ENCODE measurements at places on chromosomes 2 and 18. TPM values are rescaled to one million over a fixed set of nuclear protein-coding genes. Genes with fewer than 3 reads are reported as not detected.
A peak's percentile ranks its signal among the peaks of the same experiment; 100 is the strongest.

- H3K4me1 ChIP-seq: no peaks in the 10 kb centered on the region
- no peaks in the 10 kb centered on the region for H3K27me3 ChIP-seq
- DNase-seq: peak; percentile 38
- no peaks in the 10 kb centered on the region for H3K36me3 ChIP-seq
- no peak overlapping the region for H3K4me3 ChIP-seq
Measured at GRCh38 chr2:72937356-72937669, 20.0 kb downstream of the EMX1 start.

DNA sequence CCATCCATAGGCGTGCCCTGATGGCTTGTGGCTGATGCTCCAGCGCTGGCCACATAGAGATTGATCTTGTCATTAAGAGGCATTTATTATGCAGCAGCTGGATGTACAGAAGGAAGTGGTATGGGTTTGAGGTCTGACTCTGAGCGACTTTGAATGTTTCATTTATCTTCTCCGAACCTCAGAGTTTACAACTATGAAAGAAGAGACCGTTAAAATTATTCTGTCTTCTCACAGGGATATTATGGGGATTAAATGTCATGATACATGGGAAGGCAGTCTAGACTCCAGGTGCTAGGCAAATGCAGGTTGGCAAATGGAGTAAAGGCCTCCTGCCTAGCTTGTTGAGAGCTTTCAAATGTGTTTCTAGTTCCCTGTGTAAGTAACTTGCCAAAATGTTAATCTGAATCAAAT, 30.3 kb downstream of the MOGAT1 start:
- no peak for DNase-seq
- no peaks in the 10 kb centered on the region for H3K36me3 ChIP-seq
- no peaks in the 10 kb centered on the region for H3K4me1 ChIP-seq
- H3K4me3 ChIP-seq: no peak overlapping the region
- H3K27ac ChIP-seq: no peak overlapping the region

GRCh38 chr18:47215554-47216138, 35.8 kb downstream of the SKOR2 start:
- H3K27me3 ChIP-seq: peaks cover 5% of the 10 kb centered on the region
- no peak overlapping the region for H3K4me3 ChIP-seq
- peak; percentile 24 for DNase-seq

DNA sequence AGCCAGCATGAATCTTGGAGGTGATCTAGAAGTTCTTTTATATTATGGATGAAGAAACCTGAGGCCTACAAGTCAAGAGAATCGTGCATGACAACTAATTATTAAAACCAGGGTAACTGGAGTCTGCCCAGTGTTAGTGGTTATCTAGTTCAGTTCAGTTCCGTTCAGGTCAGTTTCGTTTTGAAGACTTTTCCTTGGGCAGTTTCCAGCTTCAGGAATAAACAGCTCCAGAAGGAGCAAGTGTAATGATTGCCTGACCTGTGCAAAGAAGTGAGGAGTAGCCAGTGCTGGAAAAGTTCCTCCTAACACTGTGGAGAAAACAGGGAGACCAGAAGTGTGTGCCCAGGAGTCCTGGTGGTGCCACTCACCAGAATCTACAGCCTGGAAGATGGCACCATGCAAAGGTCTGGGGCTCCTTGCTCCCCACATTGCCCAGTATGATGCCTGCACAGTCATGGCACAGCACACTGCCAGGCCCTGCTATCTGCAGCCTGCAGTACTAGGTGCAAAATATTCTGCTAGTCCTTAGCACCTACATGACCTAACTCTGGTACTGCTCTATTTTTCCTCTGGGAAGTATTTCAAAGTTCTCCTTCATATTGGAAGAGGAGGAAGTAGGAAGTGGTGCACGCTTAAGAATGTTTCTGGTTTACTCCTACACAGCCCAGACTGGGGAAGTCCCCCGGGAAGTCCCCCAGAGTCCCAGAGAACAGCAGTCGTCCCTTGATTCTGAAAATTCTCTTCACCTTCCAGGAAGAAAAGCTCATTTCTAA, 65.8 kb downstream of the SUMO1 start:
- DNase-seq: no peak
- H3K27ac ChIP-seq: no peak overlapping the region
- no peaks in the 10 kb centered on the region for H3K27me3 ChIP-seq
- no peaks in the 10 kb centered on the region for H3K36me3 ChIP-seq
- no peak overlapping the region for H3K4me3 ChIP-seq

GRCh38 chr2:227455200-227455599, 16.8 kb upstream of the AGFG1 start:
- no peak overlapping the region for H3K27ac ChIP-seq
- no peaks in the 10 kb centered on the region for H3K36me3 ChIP-seq
- no peaks in the 10 kb centered on the region for H3K4me1 ChIP-seq
- no peaks in the 10 kb centered on the region for H3K27me3 ChIP-seq
- DNase-seq: no peak

- H3K4me1 ChIP-seq: peaks cover 7% of the 10 kb centered on the region
- no peaks in the 10 kb centered on the region for H3K27me3 ChIP-seq
- H3K27ac ChIP-seq: no peak overlapping the region
- no peak for DNase-seq
- H3K4me3 ChIP-seq: no peak overlapping the region
- peaks cover 4% of the 10 kb centered on the region for H3K36me3 ChIP-seq
Measured at GRCh38 chr2:27667446-27667845, 3.8 kb downstream of the SLC4A1AP start.

- no peaks in the 10 kb centered on the region for H3K4me1 ChIP-seq
- H3K27me3 ChIP-seq: no peaks in the 10 kb centered on the region
- no peak overlapping the region for H3K4me3 ChIP-seq
- no peak for DNase-seq
- H3K36me3 ChIP-seq: no peaks in the 10 kb centered on the region
- no peak overlapping the region for H3K27ac ChIP-seq
Measured at GRCh38 chr18:35807811-35808335, 164.6 kb upstream of the RMP24 start.

DNA sequence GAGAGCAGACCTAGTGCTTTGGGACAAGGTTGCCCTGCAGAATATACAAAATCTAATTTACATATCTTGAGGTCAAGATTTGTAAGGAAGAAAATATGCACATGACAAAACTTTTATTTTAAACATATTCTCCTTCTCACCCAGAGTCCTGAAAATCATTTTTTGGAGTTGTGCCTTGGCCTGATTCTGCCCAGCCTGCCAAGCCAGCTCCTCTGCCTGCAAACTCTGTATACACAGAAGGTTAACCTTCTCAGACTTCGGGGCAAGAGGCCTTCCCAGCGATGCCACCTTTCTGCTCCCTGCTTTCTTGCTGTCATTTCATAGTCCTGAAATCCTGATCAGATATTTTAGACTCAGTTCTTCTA, 95.8 kb upstream of the CAVIN2 start:
- H3K27ac ChIP-seq: no peak overlapping the region
- no peaks in the 10 kb centered on the region for H3K27me3 ChIP-seq
- H3K4me1 ChIP-seq: no peaks in the 10 kb centered on the region
- H3K36me3 ChIP-seq: no peaks in the 10 kb centered on the region

- no peaks in the 10 kb centered on the region for H3K4me1 ChIP-seq
- H3K4me3 ChIP-seq: no peak overlapping the region
Measured at GRCh38 chr2:208529796-208530195, 123.2 kb downstream of the PTH2R start.

DNA sequence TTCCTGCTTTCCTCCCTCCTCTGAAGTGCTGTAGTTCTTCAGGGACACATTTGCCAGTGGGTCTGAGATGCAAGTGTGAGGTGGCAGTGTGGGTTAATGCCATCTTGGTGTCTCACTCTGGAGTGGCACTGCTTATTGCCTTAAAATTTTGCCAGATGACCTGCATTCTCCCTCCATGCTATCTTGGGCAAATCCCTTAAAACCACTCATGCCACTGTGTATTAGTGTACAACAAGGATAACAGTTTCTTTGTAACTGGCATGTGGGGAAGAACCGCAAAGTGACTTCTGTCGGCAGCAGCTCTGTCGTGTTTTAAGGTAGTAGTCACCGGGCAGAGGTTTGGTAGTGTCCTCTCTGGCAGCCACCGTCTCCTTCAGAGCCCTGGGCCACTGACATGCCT, 124.2 kb downstream of the NEDD4L start:
- no peaks in the 10 kb centered on the region for H3K27me3 ChIP-seq
- DNase-seq: no peak
- no peak overlapping the region for H3K4me3 ChIP-seq
- peaks cover 4% of the 10 kb centered on the region for H3K36me3 ChIP-seq

- H3K36me3 ChIP-seq: no peaks in the 10 kb centered on the region
- H3K4me3 ChIP-seq: no peak overlapping the region
- peaks cover 5% of the 10 kb centered on the region for H3K4me1 ChIP-seq
- DNase-seq: no peak
- H3K27ac ChIP-seq: no peak overlapping the region
Measured at GRCh38 chr2:188870289-188870688, 103.9 kb upstream of the COL3A1 start.

DNA sequence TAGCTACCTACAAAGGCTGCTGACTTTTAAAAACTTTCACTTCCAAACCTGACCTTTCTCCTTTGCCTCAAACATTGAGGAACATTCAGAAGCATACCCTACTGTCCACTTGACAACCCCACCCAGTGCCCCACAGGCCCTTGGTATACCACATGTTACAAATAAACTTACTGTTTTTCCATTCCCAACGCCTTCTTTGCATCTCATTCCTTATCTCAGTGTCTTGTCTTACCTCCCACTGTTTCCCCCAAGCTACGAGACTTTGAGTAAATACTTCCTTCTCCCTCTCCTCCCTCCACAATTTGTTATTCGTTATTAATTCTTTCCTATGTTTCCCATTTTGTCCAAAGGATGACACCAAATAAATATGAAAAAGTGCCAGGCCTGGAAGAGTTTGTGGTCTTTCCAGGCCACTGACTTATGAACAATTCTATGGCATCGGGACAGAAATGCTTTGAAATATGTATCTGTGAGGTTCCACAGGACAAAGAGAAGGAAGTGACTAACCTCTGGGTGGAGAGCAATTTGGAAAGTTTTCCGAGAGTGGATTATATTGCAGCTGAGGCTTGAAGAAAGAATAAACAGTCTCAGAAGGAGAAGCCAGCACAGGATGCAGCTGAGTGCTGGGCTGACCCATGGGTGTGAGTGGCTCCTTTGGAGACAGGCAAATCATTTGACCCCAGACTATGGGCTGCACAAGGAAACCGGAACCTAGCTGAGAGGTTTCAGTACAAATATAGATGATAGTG, 409.0 kb downstream of the LPIN1 start:
- no peaks in the 10 kb centered on the region for H3K4me1 ChIP-seq
- H3K27me3 ChIP-seq: no peaks in the 10 kb centered on the region
- H3K36me3 ChIP-seq: no peaks in the 10 kb centered on the region

DNA sequence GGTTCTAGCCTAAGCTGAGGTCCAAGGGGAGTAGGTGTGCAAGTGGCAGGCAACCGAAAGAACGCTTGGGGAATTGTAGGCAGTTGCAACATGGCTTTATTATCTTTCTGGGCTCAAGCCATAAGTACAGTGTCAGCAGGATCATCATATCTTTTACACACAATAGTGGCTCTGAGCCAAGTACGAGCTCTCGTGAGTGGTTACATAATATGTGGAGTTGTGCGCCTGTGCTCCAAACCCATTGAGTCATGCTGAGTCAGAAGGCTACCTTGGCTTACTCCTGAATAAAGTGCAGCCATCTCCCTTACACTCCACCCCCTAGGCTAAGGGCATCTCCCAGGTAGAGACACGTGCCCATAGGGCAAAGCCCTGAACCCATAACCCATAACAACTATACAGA, 233.9 kb downstream of the SATB2 start:
- H3K4me1 ChIP-seq: no peaks in the 10 kb centered on the region
- DNase-seq: no peak
- no peaks in the 10 kb centered on the region for H3K36me3 ChIP-seq
- H3K27ac ChIP-seq: no peak overlapping the region
- H3K4me3 ChIP-seq: no peak overlapping the region

CXCR4 gene
- total RNA-seq: 123 TPM

SPIRE1 gene
- total RNA-seq: 34.0 TPM

DYSF gene
- total RNA-seq: 31.8 TPM

TEX44 gene
- total RNA-seq: not detected

DLX2 gene
- not detected for total RNA-seq

CFC1 gene
- total RNA-seq: 9.1 TPM

Measured in lung (tissue), 17 donors.